ENCODE measurements at places on chromosomes 6 and 20.

DNA sequence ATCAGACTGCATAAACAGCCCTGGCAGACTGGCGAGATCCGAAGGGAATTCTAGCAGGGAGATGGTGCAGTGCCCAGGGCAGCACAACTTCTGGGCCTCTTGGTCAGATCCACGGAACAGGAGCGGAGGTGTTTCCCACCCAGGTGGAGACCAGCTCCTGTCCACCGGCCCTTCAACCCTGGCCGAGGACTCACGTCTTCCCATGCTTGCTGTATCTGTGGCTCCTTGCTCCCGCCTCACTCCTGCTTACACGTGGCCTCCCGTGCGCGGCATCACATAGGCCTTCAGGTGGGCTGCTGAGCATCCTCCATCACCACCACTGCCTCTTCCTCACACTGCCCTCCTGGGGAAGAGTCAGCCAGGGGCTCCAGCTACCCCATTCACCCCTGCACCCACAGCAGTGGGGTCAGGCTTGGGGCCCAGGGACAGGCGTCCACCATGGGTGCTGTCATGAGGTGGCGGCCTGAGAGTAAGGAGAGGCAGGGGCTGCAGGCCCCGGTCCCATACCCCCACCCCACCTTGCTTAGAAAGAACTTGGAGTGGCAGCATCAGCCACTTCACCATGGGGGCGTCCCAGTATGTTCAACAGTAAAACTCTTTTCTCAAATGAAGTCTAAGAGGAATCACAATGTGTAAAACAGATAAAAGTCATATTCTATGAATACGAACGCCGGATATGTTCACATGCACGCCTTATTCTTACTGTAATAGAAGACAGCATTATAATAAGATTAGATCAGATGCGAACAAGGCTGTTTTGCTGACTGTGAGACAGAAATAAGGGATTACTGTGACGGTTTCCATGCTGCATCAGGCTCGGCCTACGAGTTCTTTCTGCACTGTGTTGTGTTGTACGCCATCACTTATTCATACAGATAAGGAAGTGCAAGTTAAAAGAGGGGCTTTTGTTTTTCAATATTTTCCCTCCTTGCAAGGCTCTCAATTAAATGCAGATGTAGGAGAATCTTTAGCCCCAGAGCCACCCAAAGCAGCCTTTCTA is 165.4 kb downstream of the GRM4 start:
- no peak for DNase-seq

GRCh38 chr6:54587277-54587676 is 259.3 kb upstream of the FAM83B start:
- no peak for DNase-seq

DNA sequence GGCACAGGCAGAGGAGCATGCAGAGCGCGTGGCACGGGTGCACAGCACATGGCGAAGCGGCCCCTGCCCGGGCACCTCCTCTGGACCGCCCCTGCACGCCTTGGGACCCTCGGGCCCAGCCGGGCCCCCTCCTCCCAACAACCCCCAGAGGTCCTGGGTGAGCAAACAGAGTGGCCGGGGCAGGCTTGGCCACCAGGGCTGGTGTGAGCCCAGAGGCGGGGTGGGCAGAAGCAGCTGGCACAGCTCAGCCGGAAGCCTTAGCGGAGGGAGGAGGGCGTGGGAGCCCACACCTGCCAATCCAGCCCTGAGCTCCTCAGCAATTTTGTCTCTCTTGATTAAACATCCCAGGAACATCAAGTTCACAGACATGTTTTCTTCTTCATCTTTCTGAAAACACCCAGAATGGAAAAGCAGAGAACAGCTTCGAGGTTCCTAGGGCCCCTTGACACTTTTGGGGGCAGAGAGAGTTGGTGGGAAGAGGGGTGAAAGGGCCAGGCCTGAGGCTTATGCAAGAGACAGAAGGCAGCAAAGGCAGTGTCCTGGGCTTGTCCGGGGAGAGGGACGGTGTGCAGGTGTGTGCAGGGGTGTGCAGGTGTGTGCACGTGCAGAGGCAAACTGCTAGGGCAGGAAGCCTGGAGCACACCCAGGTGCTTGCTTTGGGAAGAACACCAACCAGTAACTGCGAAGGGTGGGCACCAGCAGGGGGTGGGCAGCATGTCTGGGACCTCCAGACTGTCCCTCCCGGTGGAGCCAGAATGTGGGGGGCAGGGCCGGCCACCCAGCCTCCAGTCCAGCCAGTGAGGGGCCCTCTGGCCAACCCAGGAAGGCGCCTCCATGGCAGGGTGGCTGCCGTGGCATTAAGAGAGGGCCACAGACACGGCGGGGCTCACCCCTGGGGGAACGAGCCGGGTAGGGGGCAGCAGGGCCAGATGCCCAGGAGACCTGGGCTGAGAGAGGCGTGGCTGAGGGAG is 4.8 kb downstream of the HRH3 start:
- no peak for DNase-seq

GRCh38 chr6:1616701-1617463 is 7.2 kb downstream of the FOXC1 start:
- no peak for DNase-seq

DNA sequence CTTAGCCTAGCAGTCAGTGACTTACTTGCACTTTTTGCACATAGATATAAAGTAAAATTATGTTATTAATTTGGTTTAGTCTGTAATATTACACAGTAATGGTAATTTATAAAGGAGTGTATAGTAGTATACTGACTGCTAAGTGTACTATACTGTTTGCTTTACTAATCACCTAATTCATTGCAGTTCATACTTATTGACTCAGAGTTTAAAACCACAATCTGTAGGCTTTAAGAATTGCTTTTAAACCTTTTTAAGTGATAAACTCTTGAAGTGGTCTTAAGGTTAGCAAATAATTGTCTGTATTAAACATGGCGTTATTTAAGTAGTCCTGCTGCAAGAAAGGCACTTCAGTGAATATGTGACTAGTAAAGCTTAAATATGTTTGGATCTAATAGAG is 151.5 kb downstream of the QKI start:
- DNase-seq = no peak

DNA sequence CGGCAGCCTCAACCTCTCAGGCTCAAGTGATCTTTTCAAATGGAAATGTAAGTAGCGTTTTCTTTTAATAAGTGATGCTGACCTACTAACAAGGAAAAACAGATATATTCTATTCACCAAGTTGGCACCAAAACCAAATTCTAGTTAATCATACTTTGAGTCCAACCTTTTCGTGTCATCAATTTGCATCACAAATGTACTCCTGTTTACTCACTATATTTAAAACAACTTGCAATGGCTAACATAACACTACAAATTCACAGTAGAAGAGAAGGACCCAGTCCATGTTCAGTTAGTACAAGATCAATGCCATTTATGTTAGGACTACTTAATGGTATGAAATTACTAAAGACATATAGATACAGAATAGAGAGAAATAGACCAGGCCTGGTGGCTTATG is 50.0 kb downstream of the MDN1 start:
- no peak for DNase-seq

GRCh38 chr6:139436200-139436956 is 61.9 kb upstream of the CITED2 start:
- DNase-seq = no peak

DNA sequence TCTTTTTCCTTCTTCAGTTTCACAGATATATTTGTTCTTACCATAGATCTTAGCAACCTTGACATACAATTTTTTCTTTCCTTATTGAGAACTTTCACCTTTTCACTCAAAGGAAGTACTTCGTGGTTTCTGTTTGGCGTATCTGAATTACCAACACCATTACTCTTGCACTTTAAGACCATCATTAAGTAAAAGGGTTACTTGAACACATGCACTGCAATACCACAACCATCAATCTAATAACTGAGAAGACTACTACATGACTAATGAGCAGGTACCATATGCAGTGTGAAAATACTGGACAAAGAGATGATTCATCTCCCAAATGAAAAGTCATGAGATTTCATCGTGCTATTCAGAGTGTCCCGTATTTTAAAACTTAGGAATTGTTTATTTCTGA is 21.7 kb upstream of the SENP6 start:
- DNase-seq = no peak

- DNase-seq = no peak
Observed at GRCh38 chr6:113011801-113012200, 664.7 kb downstream of the RFPL4B start.

DNA sequence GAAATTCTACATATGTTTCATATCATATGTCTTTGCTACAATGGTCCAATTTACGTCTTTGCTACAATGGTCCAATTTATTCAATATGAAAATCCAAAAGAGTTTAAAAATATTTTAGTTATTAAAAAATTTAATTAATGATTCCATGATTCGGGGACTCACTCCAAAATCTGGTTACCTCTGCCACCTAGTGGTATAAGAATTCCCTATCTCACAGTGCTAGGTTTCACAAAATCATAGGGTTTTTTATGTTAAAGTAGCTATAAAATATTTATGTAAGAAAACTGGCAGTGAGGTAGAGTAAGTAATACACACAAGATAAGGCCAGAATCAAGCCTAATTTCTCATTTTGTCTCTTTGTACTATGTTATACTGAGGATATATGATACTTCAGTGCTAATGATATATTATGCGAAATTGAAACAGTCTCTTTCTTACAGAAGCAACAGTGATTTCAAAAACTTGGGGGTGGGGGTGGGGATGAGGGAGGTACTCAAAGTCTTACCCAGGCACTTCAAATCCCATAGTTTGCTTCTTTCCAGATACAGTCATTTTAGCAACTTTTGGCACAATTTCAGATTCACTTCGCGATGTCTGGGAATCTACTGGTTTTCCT is 52.3 kb downstream of the HBS1L start:
- no peak for DNase-seq

DNA sequence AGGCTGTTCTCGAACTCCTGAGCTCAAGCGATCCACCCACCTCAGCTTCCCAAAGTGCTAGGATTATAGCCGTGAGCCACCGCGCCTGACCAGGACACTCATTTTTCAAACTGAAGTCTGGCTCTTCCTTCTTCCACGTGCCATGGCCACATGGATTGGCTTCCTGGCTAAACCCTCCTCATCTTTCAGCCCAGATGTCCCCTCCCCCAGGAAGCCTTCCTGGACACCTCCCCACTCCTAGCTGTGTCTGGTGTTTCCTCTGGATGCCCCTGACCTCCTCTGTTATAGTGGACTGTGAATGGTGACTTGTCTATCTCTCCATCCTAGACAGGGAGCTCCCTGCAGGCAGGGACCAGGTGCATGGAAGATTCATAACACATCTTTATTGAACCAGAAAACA is 57.2 kb downstream of the RIPOR3 start:
- no peak for DNase-seq

- no peak for DNase-seq
Observed at GRCh38 chr6:15715060-15715459, 52.2 kb upstream of the DTNBP1 start.

DNA sequence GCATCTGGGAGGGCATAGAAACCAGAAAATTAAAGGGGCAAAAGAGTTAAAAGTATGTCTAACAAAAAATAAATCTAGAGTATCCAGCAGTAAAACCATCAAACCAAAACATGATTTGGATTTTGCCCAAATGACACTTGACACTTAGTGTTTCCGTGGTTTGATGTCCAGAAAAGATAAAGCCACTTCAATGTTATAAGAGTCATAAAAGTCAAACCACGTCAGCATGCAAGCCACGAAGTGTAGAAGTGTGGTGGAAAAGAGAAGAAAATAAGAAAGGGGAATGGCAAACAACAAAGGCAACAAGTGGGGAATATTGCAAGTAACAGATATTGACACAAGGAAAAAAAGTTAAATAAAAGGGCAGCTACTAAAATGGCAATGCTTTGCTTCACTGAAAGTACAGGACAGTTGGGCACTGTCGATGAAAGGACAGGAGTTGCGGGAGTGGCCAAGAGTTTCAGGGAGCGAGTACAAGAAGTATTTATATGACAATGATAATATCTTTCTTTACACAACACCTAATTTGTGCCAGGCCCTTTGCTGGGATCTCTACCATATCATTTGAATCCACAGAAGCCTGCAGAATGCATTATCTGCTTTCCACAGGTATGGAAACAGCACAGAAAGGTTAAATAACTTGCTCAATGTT is 6.3 kb upstream of the HDDC2 start:
- no peak for DNase-seq
